ENCODE measurements at places on chromosomes 16 and 17.

DNA sequence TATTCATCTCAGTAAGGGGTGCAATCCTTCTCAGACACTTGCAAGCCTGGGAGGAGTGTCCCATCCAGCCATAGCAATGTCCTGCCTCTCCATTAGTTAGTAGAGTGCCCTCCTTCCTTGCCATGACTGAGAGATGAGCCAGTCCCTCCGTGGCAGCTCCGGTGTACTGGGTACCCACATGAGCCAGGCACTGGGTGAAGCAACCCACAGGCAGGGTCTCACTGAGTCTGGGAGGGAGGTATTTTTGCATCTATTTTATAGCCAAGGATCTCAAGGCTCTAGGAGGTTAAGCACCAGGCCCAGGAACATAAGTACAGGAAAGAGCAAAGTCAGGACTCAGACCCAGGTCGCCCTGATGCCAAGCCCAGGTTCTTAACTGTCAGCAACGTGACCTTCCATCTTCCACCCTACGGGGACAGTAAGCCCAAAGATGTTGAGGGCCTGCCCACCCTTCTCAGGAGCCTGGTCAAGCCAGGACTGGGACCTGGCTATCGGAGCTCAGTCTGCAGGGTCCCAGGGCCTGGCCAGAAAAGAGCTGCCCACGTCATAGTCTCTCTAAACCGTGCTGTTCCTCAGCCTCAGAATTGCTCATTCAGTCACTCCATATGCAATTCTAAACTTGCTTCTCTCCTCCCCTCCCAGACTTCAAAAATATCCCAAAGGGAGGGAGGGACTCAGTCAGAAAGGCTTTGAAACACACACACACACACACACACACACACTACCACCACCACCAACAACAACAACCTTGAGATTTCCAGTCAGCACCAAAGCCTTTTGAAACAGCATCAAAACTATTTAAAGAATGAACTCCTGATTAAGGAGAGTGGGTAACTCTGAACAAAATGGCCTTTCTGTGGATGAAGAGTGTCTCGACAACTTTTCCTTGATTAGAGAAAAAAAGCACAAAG lies 16.6 kb downstream of the NOS2 start:
- DNase-seq: no peak

DNA sequence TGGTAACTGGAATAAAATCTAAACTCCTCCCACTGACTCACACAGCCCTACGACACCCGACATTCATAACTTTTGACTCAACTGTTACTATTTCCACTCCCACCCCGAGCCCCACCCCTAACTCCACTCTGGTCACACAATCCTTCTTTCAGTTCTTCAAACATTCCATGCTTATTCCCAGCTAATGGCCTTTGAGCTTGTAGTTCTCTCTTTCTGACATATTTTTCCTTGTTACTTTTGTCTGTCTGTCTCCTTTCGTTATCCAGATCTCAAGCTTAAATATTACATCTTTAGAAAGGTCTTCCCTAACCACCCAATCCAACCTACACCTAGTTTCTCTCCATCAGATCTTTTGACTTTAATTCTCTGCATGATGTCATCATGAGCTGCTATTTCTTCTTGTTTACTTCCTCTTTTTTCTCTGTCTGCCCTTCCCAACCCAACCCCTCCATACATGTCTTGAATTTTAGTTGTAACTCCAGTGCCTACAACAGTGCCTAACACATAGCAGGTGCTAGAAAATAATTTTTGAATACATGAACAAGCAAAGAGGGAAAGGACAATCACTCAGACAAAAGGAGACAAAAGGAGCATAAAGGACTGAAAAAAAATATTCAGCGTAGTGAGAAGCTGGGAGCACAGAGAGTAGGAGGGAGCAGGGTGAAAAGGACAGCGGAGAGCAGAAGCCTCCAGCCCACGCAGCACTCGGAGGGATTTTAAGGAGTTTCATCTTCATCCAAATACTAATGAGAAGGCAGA lies 65.2 kb upstream of the SMIM36 start:
- no peak for DNase-seq

DNA sequence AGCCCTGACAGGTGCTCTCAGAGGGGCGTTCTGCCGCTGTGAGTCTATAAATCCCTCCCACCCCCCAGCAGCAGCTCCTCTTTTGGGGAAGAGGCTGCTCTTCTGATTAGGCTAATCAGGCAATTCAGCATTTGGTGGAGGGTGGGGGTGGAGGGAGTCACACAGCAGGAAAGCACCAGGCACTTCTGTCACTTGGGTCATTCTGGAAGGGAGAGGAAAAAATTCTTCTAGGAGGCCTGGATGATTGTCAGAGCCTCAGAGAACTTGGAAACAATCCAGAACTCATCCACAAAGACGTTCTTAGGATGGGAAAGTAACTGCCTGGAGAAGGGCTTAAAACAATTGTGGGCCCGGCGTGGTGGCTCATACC lies 7.3 kb upstream of the SSTR2 start:
- DNase-seq: no peak

- DNase-seq: no peak
Observed at GRCh38 chr16:69451166-69451565, 26.7 kb downstream of the CYB5B start.

DNA sequence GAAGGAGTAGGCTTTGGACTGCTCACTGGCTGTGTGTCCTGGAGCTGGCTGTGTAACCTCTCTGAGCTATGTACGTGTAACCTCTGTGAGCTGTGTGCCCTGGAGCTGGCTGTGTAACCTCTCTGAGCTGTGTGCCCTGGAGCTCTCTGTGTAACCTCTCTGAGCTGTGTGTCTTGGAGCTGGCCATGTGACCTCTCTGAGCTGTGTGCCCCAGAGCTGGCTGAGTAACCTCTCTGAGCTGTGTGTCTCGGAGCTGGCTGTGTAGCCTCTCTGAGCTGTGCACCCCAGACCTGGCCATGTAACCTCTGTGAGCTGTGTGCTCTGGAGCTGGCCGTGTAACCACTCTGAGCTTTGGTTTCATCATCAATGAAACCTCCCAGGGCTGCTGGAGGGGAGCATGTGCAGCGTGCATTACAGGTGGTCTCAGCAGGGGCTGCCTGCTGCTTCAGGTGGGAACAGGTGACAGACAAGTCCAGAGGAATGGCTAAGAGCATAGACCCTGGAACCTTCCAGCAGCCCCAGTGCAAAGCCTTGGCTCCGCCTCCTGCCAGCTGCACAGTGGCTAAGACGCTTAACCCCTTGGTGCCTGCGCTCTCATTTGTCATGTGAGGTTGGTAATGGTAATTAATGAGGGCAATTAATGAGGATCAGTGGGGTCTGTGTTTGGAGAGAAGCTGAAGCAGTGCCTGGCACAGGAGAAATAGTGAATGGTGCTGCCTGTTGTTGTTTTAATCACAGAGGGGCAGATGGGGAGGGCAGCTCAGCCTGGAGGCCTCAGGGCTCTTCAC lies 86.7 kb downstream of the KATNIP start:
- DNase-seq: no peak

DNA sequence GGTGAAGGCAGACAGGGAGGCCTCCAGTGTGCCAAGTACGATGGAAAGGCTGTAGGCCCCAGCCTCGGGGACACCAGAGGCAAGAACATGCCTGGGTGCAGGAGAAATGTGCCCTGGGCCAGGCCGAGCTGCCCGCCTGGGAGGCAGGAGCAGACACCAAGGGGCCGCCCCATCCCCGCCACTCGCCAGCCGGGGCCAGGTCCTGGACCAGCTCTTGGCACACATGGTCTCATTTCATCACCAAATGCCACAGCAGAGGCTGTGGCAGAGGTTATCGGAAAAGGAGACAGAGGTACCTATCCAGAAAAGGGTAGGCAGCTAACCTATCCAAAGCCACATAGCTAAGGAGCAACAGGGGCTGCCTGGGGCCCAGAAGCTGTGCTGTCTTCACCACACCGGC lies 31.3 kb downstream of the PEMT start:
- DNase-seq: no peak

DNA sequence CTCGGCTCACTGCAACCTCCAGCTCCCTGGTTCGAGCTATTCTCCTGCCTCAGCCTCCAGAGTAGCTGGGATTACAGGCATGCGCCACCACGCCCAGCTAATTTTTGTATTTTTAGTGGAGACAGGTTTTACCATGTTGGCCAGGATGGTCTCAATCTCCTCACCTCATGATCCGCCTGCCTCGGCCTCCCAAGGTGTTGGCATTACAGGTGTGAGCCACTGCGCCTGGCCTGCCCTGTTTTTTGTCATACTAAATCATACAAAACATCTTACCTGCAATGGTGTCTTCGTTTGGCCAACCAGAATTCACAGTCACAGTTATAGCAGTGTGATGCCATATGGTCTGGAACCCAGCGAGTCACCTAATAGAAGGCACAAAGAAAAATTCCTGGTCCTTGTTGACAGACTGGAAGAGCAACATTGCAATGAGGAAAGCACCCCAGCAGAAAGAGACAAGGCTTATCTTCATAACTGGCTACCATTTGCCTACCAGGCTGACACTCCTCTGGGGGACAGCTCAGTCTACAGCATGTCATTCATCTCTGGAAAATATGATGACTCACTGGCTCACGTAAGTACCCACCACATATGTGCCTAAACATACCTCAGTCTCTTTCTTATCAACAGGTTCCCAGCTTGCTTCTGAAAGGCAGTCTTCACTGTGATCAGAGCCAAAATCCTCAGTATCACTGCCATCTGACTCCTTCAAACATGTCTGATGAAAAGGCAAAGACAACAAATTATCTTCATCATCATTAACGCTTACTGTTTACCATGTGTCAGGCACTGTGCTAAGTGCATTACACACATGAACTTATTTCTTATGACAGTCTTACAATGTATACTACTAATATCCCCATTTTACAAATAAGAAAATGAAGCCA lies 4.3 kb upstream of the HSF5 start:
- DNase-seq: no peak

DNA sequence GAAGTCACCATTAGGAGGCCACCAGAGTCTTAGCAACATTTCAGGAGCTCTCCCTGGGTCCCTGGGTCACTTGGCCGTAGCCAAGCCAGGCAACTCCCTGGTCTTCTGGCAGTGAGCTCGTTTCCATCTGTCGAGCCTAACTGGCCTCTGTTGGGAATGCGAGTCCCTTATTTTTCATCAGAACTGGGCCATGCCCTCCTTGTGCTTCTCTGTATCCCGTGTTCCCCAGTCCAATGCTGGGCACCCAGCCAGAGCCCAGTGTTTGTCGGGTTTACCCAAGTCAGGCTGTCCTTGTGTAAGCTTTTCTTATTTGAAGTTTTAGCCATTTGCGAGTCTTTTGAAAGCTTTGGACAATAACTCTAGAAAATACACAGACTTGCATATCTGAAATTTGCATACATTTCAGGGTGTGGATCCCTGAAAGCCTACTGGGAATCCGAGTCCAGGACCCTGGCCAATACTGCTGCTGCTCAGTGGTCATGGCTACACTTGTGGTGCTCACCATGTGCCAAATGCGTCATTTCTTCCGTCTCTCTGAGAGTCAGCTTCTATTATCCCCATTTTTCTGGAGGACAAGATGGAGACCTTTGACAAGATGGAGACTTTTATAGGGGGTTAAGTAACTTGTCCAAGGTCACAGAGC lies 81.6 kb upstream of the LGALS9 start:
- DNase-seq: no peak

DNA sequence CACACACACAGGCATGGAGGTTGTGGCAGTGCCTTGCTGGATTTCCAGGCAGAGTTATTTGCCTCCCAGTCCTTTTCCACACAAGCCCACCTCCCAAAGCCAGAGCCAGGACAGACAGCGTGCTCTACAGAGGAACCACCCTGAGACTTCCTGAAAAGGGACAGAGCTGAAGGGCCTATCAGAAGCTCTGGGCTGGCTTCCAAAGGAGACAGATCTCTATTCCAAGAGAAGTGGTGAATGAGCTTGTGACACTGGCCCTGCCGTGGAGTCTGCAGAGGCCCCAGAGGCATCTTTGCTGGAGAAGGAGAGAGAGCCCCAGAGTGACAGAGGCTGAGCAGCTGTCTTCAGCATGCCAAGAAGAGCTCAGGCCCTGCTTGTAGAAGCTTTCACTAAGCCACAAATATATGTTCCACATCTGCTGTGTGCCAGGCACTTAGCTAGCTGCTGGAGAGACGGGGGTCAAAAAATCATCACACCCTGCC lies 8.3 kb upstream of the LPCAT2 start:
- no peak for DNase-seq

DNA sequence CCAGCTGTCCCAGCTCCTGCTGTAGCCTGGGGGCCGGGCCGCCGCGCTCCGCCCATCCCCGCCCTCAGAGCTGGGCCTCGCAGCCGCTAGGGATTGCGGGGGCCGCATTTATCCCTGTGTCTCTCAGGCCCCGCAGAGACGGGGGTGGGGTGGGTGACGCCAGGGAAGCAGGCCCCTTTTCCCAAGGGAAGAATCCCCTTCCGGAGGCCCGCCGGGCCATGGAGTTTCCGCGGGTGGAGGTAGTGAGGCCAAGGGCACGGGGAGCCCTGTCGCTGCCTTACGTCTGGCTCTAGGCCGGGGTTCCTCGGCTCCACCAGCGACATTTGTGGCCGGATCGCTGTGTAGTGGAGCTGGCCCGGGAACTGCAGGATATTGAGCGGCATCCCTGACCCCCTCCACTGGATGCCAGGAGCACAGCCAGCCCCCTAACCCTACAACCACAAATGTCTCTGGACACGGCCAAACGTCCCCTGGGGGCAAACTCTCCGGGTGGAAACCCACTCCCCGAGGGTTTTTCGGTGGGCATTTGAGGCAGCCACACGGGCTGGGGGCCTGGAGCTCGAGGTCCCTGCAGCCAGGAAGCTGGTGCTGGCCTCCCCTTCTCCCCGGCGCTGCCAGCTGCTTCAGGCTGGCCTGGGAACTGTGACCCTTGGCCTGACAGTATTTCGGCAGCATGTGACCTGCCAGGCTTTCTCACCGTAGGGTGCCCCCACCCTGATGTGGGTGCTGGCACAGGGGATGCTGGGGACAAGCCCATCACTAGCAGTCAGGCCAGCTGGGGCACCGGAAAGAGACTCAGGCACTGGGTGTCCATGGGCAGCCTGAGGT lies 12.0 kb upstream of the CD300A start:
- no peak for DNase-seq

DNA sequence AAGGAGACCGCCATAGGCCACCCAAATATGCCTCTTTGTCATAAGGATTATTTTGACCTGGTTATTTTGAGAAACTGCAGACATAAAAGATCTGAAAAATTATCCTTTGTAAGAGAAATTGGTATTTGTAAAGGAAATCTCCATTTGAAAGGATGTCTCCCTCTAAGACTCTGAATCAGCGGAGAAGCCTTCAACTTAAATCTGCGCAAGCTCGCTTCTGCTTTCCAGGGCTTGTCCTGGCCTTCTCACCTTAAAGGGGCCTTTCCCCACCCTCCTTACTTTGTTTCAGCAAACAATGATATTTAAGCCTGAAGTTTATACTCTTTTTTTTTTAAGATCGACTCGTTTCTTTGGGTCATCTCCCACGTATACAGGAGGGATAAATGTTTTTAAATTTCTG lies 34.5 kb downstream of the HSBP1 start:
- DNase-seq: no peak
